ENCODE measurements at places on chromosomes 1 and 21. TPM values are rescaled to one million over a fixed set of nuclear protein-coding genes. Genes with fewer than 3 reads are reported as not detected.

The SLC45A1 gene
- total RNA-seq, result 3.0 TPM

The RHBG gene
- total RNA-seq, result not detected

The HSPA6 gene
- total RNA-seq, result 3.1 TPM

The CLIC6 gene
- total RNA-seq, result 0.09 TPM

The OR6N1 gene
- not detected for total RNA-seq

The FRRS1 gene
- 2.3 TPM for total RNA-seq

The HSD3B2 gene
- total RNA-seq, result not detected

The CGN gene
- total RNA-seq, result 2.2 TPM

The TRIM67 gene
- total RNA-seq, result 0.10 TPM
